Posterior vena cava (tissue), 2 donors: ENCODE measurements at places on chromosomes 3 and 15.

- no peak for DNase-seq
These were observed 178.8 kb downstream of the KLHL25 start for GRCh38 chr15:85615930-85616329.

DNA sequence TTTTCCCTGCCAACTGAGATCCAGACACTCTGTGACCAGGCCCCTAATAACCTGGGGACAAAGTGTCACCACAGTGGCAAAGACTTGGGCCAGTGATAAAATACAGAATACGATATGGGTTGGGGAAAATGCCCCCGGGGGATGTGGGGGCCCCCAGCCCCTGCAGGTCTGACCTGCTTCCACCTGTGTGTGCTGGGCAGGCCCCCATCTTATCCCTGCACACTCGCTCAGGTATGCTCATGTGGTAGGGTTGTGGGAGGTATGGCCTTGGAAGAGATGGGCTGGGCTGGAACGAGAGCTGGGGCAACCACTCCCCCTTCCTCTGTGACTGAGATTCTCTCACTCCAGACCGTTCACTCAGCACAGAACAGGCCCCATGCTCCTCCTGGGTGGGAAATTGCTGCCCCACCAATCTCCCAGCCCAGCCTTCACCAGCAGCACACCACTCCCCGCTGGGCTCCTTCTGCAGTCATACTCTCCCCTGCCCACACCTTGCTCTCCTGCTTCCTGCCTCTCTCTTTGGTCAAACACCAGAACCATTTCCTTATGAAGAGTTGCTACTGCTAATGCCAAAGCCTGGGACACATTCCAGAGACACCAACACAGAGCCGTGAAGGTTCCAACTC is 9.6 kb upstream of the CPEB1 start:
- DNase-seq: peak; percentile 54

- no peak for DNase-seq
These were observed 18.9 kb downstream of the ILDR1 start for GRCh38 chr3:122003112-122003511.

- no peak for DNase-seq
These were observed 61.8 kb upstream of the LIPC start for GRCh38 chr15:58369956-58370355.

DNA sequence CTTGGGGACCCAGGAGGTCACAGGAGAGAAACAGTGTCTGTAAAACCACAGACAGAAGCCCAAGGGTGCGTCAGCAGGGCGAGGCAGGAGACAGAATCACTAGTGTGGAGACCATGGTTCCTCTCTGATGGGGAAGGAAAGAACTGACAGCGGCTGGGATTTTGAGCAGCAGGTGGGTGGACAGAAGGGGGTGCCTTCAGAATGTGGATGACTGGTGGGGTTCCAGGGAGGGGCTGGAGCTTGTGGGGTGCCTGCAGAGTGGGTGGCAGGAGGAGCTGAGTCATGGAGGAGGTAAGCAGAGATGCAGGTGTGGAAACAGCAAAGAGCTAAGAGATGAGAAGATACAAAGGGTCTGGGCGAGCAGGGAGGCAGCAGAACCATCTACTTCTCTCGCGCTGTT is 124.2 kb downstream of the GABRB3 start:
- no peak for DNase-seq

GRCh38 chr3:132180337-132180791 is 136.8 kb upstream of the ACP3 start:
- no peak for DNase-seq

DNA sequence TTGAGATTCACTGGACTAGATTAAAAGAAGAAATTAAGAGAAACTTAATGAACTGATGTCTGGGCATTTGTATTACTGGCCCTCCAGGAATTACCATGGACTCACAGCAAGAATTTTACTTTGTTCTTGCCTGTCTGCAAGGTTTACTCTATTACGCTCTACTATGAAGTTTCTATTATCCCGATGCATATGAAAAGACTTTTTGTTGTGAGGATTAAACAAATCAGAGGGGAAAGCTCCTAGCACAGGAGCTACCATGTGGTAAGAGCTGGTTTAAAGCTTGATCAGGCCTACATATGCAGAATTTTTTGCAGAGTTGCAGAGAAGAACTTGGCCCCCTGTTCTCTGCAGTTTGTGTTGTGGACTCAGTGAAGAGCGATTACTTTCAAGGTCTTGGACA is 61.7 kb upstream of the PTX3 start:
- no peak for DNase-seq

DNA sequence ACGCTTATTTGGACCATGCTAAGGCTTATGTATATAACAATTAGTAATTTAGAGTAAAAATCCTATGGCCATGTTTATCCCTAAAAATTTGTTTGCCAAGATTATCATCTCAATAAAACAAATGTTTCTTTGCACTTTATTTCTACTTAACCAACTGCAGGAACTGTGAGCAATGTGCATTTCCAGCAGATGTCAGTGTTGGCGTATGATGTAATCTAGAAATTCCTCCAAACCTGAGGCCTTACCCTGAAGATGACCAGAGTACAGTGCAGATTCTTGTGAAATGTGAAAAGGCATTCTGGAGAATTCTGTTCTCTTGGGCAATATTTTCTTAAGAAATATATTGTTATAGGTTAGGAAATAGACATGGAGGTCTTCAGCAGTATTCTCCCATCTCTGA is 205.9 kb downstream of the MBNL1 start:
- no peak for DNase-seq

DNA sequence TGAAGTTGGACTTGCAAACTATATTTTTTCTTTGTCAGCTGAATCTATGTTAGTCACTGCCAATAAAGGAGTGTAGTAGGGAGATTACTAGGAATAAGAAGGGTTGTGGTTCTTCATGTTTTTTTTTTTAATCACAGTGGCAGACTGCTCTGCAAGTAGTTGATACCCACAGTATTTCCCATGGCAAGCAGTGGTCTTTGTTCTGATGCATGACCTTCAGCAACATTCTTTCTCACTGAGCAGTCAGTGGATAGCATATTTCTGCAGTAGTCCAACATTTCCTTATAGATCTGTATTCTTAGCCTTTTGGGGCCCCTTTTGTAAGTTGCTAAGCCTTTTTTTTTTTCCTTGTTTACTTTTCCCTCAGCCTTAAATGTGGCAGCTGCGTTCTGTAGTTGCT is 151.1 kb downstream of the DOCK3 start:
- DNase-seq: no peak

GRCh38 chr3:128176276-128176833 is 23.1 kb downstream of the EEFSEC start:
- DNase-seq: no peak

- no peak for DNase-seq
These were observed 22.0 kb upstream of the LCTL start for GRCh38 chr15:66587749-66588148.

- no peak for DNase-seq
These were observed 1.8 kb upstream of the ZMYND10 start for GRCh38 chr3:50347187-50347813.

GRCh38 chr15:66815318-66815717 is 113.3 kb downstream of the SMAD6 start:
- DNase-seq: no peak

GRCh38 chr3:101292027-101292426 is 28.3 kb downstream of the IMPG2 start:
- no peak for DNase-seq

DNA sequence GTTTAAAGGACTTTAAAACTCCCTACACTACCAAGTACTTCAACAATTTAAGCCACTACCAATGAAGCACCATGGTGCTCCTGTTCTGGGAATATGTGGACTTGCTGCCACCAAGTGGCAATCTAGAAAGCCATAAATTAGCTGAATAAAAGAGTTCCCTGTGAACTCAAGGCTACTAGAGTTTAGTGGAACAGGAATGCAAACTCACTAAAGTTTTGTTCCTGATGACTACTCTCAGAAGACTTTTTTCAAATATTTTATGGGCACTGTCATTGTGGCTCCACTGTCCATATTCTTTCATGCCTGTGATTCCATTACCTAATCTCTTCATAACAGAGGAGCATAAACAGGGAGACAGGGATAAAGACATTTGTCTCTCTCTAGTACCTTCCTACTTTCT is 63.9 kb downstream of the TMCC1 start:
- DNase-seq: no peak
